ENCODE measurements at places on chromosomes 1 and 21.

DNA sequence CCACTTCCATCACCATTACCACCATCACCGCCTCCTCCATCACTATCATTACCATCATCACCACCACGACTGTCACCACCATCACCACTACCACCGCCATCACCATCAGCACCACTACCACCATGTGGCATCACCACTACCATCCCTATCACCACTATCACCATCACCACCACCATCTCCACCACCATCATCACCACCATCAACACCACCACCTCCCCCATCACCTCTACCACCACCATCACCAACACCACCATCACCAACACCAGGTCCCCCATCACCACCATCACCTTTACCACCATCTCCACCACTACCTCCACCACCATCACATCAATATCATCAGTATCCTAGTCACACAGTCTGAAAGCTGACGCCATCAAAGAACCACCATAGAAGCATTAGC lies 39.9 kb upstream of the RIPK4 start:
- DNase-seq: no peak

GRCh38 chr1:203828002-203828401 lies 32.6 kb downstream of the ZBED6 start:
- no peak for DNase-seq

- DNase-seq: no peak
Observed at GRCh38 chr1:183693521-183693920, 40.4 kb upstream of the APOBEC4 start.

DNA sequence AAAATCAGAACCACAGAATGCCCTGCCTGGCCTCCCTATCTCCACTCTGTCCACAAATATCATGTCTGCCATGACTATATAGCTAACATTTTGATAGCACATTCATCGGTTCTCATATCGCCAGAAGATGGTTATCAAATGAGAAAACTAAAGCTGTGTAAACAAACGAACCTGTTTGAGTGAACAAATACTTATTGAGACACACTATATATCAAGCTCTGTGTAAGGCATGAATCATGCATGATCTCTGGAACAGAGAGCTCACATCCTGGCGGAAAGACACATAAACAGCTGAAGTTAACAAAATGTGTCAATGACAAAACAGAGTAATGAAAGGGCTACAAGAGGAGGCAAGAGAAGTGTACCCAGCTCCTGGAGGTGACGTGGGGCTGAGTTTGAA lies 13.1 kb downstream of the KCND3 start:
- no peak for DNase-seq

All from HT-29 (cell line).